ENCODE measurements at places on chromosomes 1 and 21.

GRCh38 chr1:67616394-67616985 is 68.5 kb upstream of the GADD45A start:
- DNase-seq, result no peak

GRCh38 chr1:216055004-216055403 is 368.2 kb downstream of the USH2A start:
- DNase-seq, result no peak

DNA sequence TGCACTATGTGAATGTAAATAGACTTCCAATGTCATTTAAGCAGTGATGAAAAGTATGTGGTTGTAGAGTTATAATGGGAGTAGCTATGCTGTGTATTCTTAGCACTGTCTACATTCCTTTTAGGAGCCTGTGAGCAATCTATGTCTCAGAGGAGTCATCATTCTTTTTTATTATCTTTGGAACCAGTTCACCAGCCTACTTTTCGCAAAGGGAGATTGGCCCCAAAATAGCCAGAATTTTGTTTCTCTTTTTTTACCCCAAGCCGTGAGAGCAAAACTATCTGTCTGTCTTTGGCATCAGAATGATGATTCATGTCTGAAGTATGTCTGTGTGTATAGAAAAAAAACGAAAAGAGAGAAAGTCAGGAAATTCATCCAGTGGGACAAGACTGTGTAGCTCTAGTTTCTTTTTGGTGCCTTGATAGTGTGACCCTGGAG is 44.2 kb downstream of the OSBPL9 start:
- no peak for DNase-seq

DNA sequence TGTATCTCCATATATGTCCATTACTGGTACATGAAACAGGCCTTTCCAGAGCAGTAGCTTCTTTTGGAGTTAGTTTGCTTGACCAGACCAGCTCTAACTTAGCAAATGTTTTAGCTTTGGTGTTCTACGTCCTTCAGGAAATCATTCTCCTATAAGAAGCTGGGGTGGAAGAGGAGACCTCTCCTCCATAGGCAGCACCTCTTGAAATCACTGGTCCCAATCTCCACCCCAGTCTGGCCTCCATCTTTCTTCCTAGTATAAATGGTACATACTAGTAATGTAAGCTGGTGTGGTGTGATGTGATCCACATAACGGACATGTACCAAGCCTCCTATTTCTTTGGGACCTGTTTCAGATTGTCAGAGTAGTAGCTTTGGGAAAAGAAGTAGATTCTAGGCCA is 171.4 kb downstream of the DHRS3 start:
- no peak for DNase-seq

All from stimulated activated CD4-positive, alpha-beta T cell treated with anti-CD3 and anti-CD28 coated beads, Interleukin-1b, Interleukin-23, amount 100 ng/mL, for 1 hour (primary cell).